ENCODE measurements at places on chromosomes 16 and 17. TPM values are rescaled to one million over a fixed set of nuclear protein-coding genes. Genes with fewer than 3 reads are reported as not detected.

DNA sequence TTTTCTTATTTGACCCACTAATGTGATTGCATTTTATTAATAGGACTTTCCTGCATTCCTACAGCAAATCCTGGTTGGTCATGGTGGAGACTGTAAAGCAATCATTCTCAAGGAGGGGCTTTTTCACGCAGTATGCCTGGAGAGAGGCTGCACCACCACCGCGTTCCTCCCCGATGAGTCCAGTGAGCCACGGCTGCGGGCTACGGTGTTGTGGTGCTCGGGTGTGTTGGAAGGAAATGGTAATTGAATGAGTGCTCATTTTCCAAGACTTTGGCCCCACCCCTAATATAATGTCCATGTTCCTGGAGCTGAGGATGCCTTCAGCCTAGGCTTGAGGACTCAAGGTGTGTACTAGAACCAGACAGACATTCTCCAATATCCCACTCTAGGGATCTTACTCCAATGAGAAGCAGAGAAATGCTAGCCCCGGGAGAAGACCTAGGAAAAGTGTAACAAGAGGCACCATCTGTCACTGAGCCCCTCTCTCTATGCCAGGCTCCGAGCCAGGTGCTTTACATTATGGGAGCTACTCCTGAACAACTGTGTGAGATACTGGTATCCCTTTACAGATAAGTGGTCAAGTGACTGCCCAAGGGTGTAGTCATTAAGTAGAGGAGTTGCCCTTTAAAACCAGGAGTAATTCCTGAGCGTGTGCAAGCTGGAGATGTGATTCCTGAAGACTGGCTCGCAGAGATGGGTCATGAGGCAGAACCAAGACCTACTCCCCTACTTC lies 39.4 kb downstream of the HEATR6 start:
- DNase-seq, result no peak

- no peak for DNase-seq
Observed at GRCh38 chr17:82787081-82787848, 35.4 kb downstream of the TBCD start.

GRCh38 chr17:50699410-50699809 lies 8.3 kb downstream of the ANKRD40 start:
- DNase-seq, result no peak

DNA sequence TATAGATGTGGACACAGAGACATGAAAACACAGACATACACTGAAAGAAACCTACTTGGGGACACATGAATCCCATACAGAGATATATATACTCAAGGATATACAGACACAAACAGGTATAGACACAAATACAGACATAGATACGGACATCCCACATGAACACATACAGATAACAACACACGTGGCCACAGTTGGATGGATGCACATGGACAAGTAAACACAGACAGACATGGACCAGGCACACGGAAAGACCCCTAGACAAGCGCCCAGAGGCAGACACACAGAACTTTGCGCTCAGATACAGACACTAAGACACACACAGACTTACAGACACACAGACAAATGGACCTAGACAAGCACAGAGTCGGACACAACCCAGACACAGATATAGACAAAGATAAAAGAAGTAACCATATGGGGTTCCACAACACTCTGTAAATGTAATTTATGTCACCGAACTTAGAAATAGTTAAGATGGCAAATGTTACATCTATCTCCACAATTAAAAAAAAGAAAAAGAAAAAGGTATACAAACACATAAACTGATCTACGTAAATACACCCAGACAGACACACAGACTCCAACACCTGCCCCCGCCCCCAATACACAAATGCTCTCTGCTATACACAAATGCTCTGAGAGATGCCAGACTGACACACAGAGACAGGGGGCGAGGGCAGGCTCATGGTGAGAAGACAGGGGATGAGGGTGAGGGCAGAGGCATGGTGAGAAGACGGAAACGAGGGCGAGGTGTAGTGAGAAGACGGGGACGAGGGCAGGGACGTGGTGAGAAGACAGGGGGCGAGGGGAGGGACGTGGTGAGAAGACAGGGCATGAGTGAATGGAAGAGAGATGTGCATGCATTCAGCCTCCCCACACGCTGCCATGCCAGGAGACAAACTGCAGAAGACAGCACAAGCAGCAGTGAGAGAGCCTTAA lies 118.3 kb downstream of the SMG6 start:
- no peak for DNase-seq

- no peak for DNase-seq
Observed at GRCh38 chr17:17091276-17091675, 49.0 kb downstream of the MPRIP start.

DNA sequence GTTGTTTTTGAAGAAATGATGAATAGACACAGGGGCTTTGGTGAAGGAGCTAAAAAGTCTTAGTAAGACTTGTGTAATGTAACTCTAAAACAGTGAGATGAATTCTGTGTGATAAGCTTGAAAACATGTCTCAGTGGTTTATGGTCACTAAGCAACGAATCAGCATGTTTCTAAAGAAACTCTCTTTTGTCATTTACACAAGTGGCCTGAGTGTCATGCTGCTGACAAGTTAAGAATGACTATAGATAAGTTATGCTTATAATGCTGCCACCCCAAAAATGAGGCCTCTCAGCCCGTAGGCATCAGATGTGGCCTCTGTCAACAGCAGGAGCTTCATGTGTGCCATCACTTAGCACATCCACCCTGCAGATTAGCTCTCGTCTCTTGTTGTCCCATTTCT lies 8.7 kb downstream of the COX10 start:
- DNase-seq, result no peak

DNA sequence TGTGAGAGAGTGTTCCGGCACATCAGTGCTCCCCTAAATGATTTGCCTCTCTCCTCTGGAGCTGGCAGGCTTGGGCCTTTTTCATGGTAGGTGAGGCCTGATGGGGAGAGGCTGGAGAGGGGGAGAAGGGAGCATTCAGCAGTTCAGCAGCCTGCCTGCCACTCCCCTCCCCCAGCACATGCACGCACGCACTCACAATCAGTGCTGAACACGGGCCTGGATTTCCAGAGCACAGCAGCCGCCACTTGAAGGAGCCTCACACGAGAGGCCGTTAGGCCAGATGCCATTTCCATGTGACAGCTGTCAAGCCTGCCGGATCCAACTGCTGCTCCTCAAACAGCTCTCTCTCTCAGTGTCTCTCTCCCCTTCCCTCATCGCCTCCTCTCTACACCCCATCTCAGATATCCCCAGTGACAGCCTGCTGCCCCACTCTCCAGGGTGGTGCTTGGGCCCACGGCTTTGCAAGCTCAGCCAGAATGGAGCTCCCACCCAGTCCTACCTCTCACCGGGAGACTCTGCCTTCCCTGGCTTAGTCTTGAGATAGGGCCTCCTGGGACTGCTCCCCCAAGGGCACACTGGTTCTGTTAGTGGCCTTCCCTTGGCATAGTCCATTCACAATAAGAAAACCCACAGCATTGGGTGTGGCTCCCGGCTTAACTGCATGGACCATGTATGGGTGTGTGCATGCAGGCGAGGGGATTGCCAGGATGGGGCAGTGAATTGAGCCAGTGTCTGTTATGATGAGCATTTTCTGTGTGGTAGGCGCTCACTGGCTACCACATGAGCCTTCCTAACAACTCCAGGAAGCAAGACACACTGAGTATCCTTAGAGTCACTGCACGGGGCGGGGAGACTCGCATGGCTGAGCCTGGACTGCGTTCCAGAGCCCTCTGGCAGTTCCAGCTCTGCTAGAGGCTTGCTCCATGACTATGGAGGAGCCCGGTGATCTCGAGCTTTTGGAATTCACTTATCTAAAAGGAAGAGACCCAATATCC lies 226.2 kb downstream of the CCDC182 start:
- DNase-seq, result no peak

DNA sequence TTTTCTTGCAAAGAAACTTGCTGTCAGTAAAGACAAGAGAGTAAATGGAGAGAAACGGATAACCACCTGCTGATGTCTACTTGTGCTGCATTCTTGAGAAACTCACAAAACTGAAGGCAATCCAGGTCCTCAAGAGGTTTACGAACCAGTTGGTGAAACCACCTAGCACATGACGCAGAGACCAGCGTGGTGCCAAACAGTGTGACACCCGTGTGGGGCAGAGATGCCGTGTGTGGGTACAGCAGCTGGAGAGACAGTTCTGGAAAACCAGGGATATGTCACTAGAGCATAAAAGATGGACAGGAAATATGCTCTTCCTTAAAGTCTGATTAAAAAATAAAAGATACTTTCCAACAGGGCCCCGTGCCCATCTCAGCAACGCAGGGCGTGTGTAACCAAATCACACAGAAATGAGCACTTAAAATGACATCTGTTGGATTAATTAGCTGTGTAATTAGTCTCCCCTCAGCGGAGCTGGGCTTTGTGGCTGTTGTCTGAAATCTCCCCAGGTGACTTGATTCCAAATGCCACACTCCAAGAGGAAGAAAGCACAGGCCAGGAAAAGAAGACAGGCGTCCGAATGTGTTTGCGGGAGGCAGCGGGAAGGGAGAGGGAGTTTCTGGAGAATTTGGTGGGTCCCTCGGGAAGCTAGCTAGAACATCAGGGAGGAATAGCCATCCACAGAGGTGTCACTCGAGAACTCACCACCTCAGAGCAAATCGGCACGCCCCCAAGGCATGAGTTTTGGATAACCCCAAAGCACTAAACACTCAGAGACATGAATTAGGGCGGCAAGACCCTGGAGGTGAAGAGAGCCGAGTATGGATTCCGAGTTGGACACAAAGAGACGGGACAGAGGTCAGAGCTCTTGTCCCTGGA lies 109.8 kb downstream of the ZFHX3 start:
- no peak for DNase-seq

GRCh38 chr16:86337138-86337537 lies 173.2 kb upstream of the FOXF1 start:
- DNase-seq, result no peak

- DNase-seq, result no peak
Observed at GRCh38 chr17:78611607-78612006, 34.4 kb upstream of the DNAH17 start.

DNA sequence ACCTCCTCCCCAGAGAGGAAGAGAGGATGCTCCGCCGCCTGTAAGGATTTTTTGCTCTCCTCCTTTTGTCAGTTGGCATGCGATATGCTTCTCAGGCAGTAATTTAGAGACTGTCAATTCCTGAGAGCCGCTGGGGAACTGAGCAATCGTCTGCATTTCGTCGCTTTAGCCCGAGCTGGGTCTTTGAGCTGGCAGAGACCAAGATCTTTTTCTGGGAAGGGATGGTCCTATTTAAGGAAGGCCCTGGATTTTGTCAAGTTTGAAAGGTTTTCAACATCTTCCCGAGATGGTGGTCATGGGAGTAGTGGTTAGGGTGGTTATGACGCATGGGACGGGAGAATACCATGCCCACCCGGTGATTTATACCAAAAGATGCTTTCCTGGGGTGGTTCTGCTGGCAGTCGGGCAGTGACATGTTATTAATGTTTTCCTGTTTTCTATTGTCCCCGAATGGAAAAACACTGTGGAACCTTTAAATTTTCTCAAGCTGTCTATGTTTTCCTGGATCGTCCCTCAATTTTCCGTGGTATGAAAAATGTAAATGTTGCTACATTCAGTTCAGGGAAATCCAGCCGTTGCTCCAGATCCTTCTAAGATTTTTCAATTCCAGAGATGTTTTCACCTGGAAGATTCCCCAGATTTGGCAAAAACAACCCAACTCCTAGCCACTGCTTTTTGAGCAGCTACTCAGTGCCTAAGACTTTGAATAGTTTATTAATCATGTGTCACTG lies 586.4 kb downstream of the MAF start:
- DNase-seq, result no peak

GRCh38 chr17:6366221-6366666 lies 68.7 kb downstream of the AIPL1 start:
- no peak for DNase-seq

- DNase-seq, result no peak
Observed at GRCh38 chr17:14805348-14805747, 459.8 kb downstream of the PMP22 start.

DNA sequence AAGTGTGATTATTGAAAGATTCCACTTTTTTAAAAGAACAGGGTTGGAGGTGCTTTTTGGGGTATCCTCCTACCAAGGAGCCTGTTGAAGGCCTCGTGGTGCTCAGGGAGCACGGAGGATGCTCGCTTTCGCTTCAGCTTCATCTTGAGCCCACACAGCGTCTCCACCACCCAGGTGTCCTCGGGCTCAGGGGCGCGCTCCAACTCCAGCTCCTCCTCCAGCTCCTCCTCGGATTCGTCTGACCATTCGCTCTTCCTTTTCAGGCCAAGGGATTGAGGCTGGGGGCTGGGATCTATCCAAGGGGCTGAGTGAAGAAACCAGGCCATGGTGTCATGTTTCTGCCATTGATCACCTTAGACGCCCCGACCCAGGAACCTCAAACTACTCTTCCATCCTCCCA lies 1.2 kb downstream of the SPDYE4 start:
- DNase-seq, result no peak

- no peak for DNase-seq
Observed at GRCh38 chr16:27222249-27223225, 19.2 kb downstream of the KDM8 start.

DNA sequence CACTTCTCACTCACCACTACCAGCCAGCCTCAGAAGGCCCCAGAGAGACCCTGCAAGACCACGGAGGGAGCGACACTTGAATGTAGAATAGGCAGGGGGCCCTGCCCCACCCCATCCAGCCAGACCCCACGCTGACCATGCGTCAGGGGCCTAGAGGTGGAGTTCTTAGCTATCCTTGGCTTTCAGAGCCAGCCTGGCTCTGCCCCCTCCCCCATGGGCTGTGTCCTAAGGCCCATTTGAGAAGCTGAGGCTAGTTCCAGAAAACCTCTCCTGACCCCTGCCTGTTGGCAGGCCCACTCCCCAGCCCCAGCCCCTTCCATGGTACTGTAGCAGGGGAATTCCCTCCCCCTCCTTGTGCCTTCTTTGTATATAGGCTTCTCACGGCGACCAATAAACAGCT lies 5.1 kb upstream of the PDK2 start:
- DNase-seq, result no peak

DNA sequence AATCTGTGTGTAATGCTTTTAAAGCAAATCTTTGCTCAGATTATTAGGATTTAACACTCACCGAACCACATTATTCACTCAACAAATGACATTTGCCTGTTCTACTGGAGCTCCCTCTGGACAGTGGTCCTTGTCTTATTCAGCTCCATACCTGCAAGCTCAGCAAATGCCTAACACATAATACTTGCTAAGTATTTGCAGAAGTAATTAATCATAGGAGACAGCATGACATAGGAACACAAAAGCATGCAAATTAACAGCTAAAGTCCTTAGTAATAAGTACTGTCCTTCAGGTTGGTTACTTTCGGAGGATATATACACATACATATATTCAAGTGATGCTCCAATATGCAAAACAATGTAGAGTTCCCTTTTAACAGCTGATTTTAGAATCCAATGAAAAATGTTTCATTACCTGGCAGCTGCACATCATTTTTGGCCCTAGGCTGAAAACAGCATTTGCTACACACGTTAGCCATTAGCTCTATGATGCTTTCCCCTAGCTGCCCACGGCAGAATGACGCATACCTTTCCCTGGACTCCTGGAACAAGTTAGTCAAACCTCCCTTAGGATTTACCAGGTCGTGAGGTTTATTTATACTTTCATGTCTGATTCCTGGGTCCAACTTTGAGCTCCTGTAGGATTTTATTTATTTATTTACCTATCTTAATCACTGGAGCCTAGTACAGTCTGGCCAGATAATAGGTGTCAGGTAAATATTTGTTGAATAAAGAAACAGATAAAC lies 8.6 kb downstream of the BRD7 start:
- no peak for DNase-seq

The CTRB1 gene
- polyA plus RNA-seq, result not detected

The SLC52A1 gene
- polyA plus RNA-seq, result not detected

The GRIN2A gene
- not detected for polyA plus RNA-seq

The CACNG5 gene
- not detected for polyA plus RNA-seq

The EFCAB5 gene
- not detected for polyA plus RNA-seq

The IGF2BP1 gene
- polyA plus RNA-seq, result not detected
